ENCODE measurements at places on chromosomes 1 and 21.

DNA sequence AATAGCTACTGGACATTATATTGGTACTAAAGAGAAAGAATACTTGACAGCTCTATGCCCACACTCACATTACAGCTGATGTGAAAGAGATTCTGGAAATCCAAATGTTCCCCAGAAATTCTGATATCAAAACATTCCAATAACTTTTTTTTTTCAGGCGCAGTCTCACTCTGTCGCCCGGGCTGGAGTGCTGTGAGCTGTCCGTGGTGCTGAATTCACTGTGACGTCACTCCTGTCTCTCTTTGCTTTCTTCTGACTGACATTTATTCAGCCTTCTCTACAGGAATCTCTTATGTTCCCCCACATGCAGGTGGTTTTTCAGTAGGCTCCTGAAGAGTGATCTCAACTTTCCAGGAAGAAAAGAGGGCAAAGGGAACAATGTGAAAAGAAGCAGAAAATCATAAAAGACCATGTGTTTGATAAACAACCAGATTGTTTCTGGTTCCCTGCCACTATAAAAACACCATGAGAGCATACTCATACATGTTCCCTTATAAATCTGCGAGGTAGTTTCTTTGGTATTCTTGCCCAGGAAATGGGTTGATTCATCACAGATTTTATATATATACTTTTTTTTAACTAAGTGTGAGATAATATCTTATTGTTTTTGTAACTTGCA lies 6.2 kb downstream of the S100A7A start:
- DNase-seq = no peak

GRCh38 chr1:20483098-20483832 lies 2.7 kb downstream of the CAMK2N1 start:
- DNase-seq = no peak

DNA sequence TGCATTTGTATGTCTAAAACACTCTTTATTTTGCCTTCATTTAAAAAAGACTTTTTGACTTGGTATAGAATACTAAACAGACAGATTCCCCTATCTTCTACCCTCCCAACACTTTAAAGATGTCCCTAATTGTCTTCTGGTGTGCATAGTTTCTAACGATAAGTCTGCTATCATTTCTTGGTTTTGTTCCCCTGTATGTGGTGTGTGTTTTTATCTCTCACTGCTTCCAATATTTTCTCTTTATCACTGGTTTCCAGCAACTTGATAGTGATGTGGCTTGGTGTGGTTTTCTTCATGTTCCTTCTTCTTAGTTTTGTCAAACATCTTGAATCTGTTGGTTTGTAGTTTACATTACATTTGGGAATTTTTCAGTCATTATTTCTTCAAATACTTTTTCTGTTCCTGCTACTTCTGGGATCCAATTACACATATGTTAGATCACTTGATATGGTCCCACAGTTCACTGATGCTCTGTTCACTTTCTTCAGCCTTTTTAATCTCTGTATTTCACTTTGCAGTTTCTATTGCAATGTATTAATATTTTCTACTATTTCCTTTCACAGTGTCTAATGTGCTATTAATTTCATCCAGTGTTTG lies 23.2 kb downstream of the F5 start:
- no peak for DNase-seq

DNA sequence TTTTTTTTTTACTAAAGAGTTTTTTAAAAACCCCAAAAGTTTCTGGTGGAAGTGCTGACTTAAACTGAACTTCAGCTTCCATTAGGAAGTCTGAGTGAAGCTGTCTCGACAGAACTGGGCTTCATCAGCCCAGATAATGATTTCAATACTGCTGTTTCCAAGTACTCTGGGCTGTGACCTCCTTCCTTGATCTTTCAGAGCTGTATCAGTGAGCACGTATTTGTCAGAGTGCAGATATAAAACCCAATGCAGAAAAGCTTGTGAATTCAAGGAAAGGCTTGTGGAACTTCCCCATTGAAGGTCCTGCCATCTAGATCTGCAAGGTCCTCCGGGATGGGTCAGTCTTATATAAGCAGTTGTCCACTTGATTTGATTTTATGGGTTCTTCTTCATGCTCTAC lies 50.1 kb upstream of the RGS21 start:
- DNase-seq = no peak

DNA sequence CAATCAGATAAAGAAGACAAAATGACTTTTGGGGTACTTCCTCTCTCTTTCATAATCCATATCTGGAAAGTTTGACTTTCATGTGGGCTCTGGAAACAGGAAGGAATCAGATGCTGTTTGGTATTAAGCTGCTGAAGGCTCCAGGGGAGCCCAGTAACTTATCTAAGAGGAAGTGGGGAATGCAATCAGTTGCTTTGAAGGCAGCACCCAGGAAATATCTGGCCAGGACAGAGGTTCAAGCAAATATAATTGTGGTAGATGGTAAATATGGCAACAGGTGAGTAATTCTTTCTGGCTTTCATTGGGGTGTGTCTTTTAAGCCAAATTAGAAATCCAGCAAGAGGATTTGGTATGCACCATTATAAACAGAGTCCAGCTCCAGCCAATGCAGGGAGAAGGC lies 44.4 kb downstream of the COLGALT2 start:
- DNase-seq = no peak

DNA sequence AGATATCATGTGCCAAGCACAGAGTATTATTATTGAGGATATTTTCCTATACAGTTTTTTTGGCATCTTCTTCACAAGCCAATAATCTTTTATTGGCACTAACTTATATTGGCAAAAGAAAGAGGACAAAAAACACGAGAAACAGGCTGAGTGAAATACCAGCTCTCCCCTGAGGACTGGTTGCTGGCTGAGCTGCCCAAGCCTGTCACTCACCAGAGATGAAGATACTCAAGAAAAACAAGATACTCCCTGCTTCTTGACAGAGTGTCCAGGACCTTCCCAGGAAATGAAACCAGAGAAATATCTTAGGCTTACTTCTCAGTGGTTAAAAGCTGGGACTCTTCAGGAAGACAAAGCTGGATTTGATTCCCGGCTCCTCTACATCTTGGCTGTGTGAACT lies 35.9 kb upstream of the ATP1B1 start:
- no peak for DNase-seq

DNA sequence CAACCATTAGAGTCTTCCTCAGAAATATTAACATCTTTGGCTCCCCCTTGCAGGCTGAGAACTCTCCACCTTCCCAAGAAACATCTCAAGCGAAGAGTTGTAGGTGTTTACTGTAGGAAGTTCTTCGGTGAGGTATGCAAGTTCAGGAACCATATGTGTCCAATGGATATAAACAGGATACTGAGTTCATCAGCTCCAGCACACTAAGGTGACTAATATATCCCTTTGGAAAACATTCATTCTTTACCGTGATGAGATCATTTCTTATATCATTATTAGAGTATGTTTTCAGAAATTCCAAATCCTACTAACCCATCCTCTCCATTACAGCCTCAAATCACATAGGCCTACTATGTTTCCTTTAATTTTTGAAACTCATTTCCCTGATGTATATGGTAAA lies 37.3 kb upstream of the PRMT6 start:
- no peak for DNase-seq

DNA sequence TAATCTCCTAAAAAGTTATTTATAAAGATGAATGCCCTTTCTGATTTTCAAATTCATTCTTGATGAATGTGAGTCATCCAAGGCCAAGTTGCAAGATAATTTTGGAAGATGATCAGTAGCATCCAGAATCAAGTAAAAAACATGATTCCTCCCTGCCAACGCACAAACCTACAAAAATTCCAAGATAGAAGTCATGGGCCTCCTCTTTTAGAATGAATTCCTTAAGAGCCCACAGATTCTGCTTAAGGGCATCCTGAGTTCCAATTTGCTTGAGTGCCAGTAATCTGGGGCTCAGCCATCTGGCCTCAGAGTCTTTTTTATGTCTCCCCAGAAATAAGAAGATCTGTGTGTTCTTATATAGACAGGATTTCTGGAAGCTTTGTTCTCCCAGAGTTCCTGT lies 23.2 kb upstream of the SPATA6 start:
- DNase-seq = no peak

DNA sequence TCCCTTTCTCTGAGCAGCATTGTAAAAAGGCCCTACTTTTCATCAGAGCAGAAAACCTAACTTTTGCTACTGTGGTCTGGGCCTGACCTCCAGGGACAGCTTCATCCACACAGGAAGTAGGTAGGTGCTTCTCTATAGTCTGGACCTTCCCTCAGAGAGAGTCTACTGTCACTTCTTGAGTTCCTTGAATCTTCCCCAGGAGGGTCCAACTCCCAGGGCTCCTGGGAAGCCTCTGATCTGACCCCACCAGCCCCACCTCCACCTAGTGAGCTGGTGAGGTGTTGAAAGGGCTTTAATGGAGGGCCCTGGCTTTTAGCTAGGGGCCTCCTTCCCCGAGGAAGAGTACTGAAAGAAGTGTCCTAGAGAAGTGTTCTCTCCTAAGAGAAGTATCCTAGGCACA lies 2.7 kb upstream of the VANGL2 start:
- no peak for DNase-seq

GRCh38 chr1:2506007-2506860 lies 20.2 kb downstream of the PANK4 start:
- no peak for DNase-seq

- no peak for DNase-seq
Observed at GRCh38 chr1:246772686-246773085, 48.5 kb downstream of the SCCPDH start.

DNA sequence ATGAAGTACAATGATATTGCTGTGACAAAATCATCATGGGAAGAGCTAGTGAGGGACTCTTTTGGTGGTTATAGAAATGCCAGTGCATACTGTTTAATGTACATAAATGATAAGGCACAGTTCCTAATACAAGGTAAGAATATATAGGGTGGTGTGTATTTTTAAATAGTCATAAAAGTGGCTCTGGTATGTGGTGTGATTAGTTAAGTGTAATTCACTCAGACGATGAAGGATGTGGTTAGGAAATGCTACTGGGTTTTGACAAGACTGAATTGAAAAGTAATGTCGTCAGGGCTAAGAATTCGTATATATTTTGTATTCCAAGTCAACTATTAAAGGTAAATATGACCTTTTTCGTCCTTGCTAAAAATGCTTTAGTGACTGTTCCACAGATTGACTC lies 101.7 kb downstream of the USP25 start:
- DNase-seq = no peak

DNA sequence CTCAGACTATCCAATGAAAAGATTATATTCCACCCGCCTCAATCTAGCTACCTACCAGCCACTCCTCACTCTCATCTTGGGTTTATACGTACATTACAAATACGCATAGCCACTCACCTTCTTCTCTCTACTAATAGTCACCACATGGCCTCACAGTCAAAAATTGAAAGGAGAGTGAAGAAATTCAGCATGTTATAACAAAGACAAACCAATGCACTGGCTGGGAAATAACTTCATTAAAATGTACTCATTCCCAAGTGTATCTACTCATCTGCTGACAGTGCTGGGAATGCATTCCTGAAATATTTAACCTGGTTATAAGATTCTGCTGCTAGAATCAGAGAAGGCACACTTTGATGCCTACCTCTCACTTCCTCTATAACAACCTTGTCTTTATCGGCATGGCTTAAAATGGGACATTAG lies 6.5 kb downstream of the ZNF644 start:
- no peak for DNase-seq

DNA sequence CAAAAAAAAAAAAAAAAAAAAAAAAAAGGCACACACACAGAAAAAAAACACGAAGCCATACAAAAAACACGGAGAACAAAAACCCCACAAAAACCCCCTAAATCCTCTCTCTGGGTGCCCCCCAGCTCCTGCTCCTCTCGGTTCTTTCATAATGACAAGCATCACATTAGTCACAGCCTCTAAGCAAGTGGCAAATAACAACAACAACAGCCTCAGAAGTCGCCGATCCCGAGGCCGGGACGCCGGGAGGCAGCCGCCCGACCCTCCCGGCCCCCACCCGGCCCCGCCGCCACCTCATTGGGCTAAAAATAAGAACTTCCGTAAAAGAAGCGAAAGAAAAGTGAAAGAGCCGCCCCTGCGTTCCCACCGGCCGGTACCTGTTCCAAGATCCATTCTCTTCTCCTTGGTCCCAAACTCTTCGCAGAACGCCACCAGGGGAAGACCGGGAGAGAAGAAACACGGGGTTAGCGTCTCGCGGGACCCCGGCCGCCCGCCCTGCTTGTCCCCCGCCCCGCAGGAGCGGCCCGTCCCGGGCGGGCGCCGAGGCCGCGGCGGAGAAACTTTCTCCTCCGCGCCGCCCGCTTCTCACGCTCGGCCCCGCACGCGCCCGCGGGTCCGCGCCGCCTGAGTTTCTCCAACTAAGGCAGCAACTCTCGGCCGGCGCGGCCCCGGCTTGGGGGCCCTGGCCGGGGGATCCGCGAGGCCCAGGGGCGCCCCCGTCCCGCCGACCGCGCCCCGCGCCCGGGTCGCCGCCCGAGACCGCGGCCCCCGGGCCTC lies 102.8 kb downstream of the CASZ1 start:
- no peak for DNase-seq

GRCh38 chr1:214198571-214198970 lies 82.4 kb upstream of the SMYD2 start:
- DNase-seq = no peak

- no peak for DNase-seq
Observed at GRCh38 chr1:66261364-66261763, 272.6 kb upstream of the SGIP1 start.

GRCh38 chr1:110610084-110610483 lies 3.9 kb upstream of the KCNA2 start:
- no peak for DNase-seq

DNA sequence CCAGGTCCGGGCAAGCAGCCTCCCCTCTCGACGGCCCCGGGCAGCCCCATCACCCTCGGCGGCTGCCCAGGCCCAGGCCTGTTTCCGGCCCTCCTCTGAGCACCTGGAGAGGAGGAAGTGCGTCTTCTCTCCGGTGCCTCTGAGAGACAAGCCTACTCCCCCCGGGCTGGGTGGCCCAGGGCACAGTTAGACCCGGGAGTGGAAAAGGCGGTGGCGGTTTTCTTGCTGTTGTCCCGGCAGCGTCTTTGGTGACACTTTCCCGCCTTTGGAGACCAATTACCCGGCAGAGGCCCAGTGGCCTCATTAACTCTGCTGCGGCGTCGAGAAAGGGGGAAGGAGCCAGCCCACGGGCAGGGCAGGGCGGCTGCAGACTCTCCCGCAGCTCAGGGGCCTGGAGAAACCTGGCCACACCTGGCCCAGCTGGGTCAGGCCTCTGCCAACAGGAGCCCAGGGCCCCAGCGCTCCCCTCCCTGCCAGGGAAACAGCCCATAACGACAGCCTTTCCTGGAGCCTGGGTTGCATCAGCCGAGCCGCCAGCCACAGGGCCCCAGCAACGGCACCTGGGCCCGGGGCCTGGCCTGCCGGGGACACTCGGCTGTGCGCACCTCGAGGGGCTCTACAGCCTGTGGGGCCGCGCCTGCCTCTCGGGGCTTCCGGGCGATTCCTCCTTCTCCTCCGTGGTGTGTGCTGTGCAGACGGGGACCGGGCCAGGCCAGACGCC lies 28.4 kb upstream of the C1orf159 start:
- DNase-seq = no peak

GRCh38 chr1:6392809-6393399 lies 663 bp downstream of the ACOT7 start:
- no peak for DNase-seq

Measured in nucleus accumbens (tissue), 56 donors.